ENCODE measurements at places on chromosomes 2 and 18.

DNA sequence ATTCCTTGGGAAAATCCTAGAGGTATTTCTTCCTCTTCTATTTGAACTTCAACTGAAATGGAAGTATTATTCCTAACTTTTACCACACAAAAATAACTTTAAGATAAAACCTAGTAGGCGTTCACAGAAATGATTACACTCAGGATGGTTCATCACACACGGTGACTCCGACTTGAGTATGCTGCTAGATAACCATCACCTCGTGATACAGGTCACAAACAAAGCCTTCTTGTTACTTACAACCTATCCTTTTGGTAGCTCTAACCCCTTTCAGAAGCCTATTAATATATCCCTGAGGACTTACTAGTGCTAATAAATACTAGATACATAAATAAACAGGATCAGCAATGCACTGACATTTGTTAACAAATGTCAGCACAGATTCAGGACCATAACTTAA is 101.0 kb upstream of the DNER start:
- DNase-seq = no peak

GRCh38 chr18:49752095-49752457 is 61.3 kb downstream of the ACAA2 start:
- no peak for DNase-seq

GRCh38 chr2:201152517-201152916 is 30.4 kb upstream of the CASP10 start:
- no peak for DNase-seq

DNA sequence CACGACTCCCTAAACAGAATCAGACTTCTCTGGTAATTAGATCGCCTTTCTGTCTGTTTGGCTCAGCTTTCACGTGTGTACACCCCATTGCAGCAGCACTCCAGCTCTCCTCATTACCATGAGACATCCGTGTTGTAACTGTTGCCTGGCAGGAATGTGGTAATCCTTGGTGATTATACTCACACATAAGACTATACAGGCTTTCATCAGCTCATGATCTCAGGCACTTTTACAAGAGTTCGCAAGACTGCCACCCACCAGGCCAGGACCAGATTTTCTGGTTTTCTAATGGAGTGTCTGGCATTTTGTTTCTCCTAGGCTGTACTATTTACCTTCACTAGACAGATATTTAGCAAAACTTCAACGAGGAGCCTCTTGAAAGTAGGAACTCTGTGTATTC is 50.2 kb downstream of the ACVR1 start:
- DNase-seq = no peak

- no peak for DNase-seq
These were observed 31.3 kb upstream of the RAPGEF4 start for GRCh38 chr2:172704072-172704936.

DNA sequence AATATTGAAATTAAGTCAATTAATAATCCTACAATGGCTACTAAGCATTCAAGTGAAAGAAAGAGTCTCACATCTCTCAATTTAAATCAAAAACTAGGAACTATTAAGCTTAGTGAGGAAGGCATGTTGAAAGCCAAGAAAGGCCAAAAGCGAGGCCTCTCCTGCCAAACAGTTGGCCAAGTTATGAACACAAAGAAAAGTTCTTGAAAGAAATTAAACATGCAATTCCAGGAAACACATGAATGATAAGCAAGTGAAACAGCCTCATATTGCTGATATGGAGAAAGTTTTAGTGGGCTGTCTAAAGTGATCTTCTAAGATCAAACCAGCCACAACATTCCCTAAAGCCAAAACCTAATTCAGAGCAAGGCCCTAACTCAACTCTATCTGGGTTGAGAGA is 11.8 kb downstream of the RDH14 start:
- DNase-seq = no peak

DNA sequence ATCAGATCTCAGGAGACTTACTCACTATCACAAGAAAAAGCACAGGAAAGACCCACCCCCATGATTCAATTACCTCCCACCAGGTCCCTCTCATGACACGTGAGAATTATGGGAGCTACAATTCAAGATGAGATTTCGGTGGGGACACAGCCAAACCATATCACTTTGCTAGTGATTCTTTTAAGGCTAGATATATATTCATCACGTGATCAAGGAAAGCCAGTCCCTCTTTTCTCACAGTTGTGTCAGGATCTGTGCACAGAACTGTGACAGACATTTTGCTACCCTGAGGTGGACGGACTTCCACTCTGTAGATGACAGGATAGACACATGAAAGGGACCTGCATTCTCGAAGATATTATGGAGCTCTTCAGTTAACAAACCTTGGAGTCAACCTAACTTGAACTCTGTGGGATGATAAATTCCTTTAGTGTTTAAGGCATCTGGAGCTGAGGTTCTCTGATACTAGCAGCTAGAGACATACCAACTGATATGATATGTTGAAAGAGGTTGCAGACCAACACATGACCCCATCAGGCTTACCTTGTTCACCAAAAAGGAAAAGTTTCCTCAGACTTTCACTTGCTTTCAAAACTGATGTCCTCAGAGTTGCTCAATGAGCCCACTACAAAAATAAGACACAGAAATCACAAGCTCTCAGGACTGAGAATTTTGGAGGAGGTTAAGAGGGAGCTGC is 66.3 kb upstream of the SCG2 start:
- DNase-seq = no peak

DNA sequence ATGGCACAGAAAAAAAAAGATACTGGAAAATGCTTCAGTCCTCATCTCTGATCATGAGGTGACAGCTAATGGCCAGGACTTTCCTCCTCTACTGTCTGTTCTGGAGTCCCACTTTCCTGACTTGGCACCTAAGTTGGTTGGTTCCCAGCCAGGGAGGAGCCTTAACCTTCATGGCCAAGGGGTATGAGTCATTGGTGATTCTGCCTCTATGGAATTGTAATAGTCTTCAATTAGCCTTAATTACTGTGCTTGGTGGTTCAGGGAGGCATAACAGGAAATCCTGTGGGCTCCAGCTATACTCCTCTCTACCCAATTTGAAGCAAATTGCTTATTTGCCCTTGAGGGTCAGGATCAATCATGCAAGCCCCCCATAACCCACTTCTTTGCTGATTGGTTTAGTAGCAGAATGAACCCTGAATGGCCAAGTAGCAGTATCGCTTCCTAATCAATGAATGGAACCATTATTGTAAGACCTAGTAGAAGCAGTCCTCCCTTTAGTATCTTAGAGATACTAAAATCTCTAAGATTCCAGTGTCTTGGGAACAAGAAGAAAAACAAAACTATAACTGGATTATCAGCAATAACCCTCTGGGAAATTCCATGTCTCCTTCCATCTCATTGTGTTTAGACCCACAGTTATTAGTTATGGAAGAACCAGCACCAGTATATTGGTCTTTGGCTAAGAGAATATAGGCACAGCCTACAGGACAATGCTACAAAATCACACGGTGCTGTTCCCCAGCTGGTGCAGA is 109.0 kb downstream of the COL6A3 start:
- no peak for DNase-seq

Measured in NCI-H1105 (cell line).